Nucleus accumbens (tissue), 56 donors: ENCODE measurements at places on chromosomes 3 and 15.

GRCh38 chr3:36969540-36970432 is 23.1 kb downstream of the EPM2AIP1 start:
- no peak for DNase-seq

- DNase-seq = no peak
These were observed 505.3 kb downstream of the NLGN1 start for GRCh38 chr3:173902871-173903270.

GRCh38 chr3:49199900-49200281 is 28.5 kb downstream of the KLHDC8B start:
- no peak for DNase-seq

GRCh38 chr15:48634893-48635292 is 10.6 kb downstream of the FBN1 start:
- no peak for DNase-seq

DNA sequence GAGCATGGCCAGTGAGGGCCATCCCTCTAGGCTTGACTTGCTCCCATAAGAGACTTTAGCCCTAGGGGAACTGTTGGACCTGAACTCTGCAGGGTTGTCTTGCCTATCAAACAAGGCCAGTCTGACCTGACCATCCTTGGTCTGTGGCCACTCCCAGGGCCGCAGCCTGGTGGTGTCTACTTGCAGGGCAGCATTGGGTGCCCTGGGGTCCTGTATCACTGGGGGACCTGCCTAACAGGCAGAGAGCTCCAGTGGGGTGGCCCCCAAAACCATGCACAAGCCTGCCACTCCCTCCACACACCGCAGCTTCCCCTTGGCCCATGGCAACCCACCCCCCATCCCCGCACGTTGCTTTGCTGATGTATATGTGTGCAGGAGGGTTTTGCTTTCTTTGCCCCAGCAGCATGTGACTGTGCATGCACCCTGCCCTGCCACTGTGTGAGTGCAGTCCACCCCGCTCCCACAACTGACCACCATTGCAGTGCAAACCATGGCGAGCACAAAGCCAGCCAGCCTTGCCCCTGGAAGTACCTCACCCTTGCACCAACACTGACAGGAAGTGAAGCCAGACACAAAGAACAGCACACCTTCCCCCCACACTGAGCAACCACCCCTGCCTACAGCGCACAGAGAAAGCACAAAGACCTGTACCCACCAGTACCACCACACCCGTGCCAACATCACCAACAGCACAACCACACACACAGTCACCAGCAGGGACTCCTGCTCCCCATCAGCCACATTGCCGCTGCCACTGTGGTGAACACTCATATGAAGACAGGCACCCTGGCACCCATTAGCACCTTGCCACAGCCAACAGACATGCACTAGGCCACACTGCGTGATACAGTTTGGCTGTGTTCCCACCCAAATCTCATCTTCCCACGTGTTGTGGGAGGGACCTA is 88.8 kb downstream of the SENP7 start:
- no peak for DNase-seq

DNA sequence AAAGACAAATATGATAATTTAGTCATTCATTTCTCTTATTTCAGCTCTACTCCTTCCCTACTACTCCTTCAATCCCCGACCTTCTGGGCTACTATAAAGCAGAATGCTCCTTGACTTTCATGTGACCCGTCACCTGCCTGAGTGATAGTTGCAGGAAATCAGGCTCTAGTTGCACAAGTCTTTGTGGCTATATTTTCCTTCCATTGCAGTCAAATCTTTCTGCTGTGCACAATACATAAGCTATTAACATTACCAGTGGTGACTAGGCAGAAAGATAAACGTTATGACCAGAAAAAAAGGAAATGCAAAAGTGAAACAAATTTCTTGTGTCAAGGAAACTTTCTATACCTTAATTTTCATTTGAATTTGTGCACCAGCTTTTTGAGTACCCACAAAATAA is 2.3 kb downstream of the SUCNR1 start:
- DNase-seq = no peak

GRCh38 chr3:179451265-179452175 is at the start of gene GNB4:
TSS of gene GNB4 (minus strand) at chr3:179451470. CDS start at chr3:179426200, 25,270 bp downstream.
- peak; percentile 25 for DNase-seq

DNA sequence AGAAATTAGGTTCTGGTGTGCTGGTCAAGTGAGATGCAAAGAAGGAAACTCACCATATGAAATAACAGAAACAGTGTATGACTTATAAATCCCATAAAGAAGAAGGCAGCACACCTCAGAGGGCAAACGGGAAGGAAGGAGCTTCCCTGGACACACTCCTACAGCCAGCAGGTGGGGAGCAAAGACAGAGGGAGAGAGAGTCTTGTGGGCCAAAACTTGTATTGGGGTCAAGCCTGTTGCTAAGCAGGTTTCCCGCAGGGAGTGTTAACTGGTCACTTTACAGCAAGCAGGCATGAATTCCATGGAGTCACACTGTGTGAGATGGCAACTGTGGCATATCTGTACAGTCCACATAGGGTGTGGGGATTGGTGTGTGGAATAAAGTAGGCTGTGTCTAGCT is 222.9 kb upstream of the NDN start:
- DNase-seq = no peak

- DNase-seq = no peak
These were observed 275.8 kb downstream of the SQOR start for GRCh38 chr15:45910671-45911070.

DNA sequence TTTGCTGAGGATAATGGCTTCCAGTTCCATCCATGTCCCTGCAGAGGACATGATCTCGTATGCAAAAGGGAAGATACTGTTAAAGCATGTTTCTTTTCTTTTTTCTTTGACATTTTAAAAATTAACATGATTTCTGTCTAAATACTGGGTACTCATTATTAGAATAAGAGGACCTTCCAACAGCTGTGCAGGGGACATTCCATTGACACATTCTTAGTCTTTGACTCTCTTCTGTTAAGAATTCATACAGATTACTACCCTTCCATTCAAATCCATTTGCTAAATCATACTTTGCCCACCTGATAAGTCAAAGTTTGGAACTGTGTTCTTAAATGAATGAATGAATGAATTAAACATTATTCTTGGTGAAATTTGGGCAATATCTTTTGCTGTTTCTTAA is 5.1 kb upstream of the CP start:
- DNase-seq = no peak
